Liver (tissue), 10 donors: ENCODE measurements at places on chromosomes 5 and 9. TPM values are rescaled to one million over a fixed set of nuclear protein-coding genes. Genes with fewer than 3 reads are reported as not detected.

The OTP gene
- total RNA-seq = not detected

The IFNA13 gene
- total RNA-seq = not detected

The OTULINL gene
- total RNA-seq = 4.1 TPM

The CERCAM gene
- 1.6 TPM for total RNA-seq

The ALDH1A1 gene
- 178 TPM for total RNA-seq

The SH3TC2 gene
- 6.2 TPM for total RNA-seq

DNA sequence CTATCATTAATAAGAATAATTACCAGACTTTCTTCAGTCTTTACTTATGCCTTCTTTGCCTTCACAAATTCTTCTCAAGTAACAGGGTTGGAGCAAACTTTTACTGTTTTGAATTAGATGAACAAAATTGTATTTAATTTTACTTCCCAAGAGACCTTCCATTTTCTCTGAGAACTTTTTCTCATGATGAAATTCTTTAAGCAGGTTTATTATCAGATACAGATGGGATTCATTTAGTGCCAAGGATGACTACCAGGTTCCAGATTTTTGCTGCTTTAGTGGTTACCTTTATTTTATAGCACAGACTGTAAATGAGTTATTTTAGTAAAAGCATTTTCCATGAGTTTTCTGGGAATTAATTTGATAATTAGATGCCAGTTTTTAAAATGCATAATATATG is 125.1 kb downstream of the GDNF start:
- DNase-seq = no peak
- H3K4me1 ChIP-seq = peaks cover 12% of the 10 kb centered on the region
- no peaks in the 10 kb centered on the region for H3K27me3 ChIP-seq
- no peaks in the 10 kb centered on the region for H3K36me3 ChIP-seq

DNA sequence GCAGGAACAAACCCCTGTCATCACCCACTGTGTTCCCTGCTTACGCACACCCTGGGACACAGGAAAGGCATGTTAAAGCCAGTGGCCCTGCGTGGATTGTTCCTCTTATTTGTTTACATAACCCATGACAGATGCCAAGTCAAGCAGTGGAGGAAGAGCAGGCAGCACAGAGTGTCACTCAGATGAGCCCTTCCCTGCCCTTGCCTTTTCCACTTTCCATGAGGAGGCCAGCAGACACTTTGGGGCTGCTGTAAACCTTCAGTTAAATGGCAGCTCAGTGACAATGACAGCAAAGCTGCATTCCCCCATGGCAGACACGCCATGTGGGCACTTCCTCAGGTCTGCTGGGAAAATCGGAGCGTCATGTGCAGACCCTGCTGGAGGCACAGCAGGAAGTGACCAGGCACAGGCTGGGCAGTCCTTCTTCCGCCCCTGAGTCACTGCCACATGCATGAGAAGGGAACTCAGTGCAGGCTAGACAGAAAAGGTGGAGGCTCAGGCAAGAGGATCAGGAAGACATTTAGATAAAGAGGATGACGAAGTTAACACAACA is 216.8 kb upstream of the PIK3R1 start:
- peak overlapping the region; percentile 13 for H3K4me3 ChIP-seq
- H3K27ac ChIP-seq = peak overlapping the region; percentile 83
- H3K36me3 ChIP-seq = no peaks in the 10 kb centered on the region
- no peak for DNase-seq
- H3K4me1 ChIP-seq = peaks cover 12% of the 10 kb centered on the region

- no peak for DNase-seq
- peaks cover 3% of the 10 kb centered on the region for H3K4me1 ChIP-seq
- no peak overlapping the region for H3K4me3 ChIP-seq
Observed at GRCh38 chr5:148653291-148653835, 964 bp downstream of the HTR4 start.

- H3K27me3 ChIP-seq = no peaks in the 10 kb centered on the region
- H3K4me3 ChIP-seq = no peak overlapping the region
- no peak overlapping the region for H3K27ac ChIP-seq
- H3K36me3 ChIP-seq = no peaks in the 10 kb centered on the region
- DNase-seq = no peak
Observed at GRCh38 chr5:179375831-179376365, 30.6 kb upstream of the ADAMTS2 start.

- no peaks in the 10 kb centered on the region for H3K36me3 ChIP-seq
- H3K27ac ChIP-seq = no peak overlapping the region
- no peaks in the 10 kb centered on the region for H3K27me3 ChIP-seq
- DNase-seq = no peak
Observed at GRCh38 chr9:22382331-22382730, 64.3 kb upstream of the DMRTA1 start.

DNA sequence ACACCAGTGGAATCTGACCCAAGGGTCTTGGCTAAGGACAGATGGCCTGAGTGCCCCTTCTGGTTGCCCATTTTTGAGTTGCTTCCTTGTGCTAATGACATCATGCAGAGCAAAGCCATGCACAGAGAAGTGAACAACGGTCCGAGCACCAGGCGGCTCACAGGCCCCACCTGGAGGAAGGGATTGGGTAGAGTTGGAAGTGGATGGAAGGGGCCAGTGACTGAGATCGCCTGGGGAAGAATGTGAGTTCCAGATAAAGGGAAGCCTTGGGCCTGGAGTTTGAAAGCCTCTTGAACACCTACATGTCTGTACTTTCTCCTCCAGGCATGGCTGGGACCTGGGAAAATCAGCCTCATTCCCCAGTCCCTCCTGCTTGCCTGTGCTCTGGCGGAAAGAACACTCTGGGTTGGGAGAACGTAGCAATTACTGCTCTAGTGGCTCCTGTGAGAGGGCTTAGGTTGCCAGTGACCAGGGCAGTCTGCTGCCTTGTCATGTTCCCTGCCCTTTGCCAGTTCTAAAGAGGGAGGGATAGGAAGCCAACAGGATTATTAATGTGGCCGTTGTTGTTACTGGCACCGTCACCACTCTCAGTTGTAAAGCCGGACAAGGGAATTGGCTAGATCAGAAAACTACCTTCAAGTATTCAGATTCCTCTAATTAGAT is 62.5 kb upstream of the PTPN3 start:
- no peaks in the 10 kb centered on the region for H3K27me3 ChIP-seq
- no peaks in the 10 kb centered on the region for H3K4me1 ChIP-seq
- no peak for DNase-seq
- H3K4me3 ChIP-seq = no peak overlapping the region
- no peaks in the 10 kb centered on the region for H3K36me3 ChIP-seq

- H3K4me1 ChIP-seq = no peaks in the 10 kb centered on the region
- DNase-seq = no peak
- H3K36me3 ChIP-seq = no peaks in the 10 kb centered on the region
- no peak overlapping the region for H3K27ac ChIP-seq
- H3K4me3 ChIP-seq = no peak overlapping the region
Observed at GRCh38 chr9:124800306-124801259, 23.6 kb downstream of the OLFML2A start.

- no peak overlapping the region for H3K4me3 ChIP-seq
- no peaks in the 10 kb centered on the region for H3K36me3 ChIP-seq
- no peak overlapping the region for H3K27ac ChIP-seq
Observed at GRCh38 chr9:118782790-118783463, 586.3 kb downstream of the BRINP1 start.

- no peaks in the 10 kb centered on the region for H3K27me3 ChIP-seq
- DNase-seq = no peak
- no peak overlapping the region for H3K27ac ChIP-seq
- no peaks in the 10 kb centered on the region for H3K4me1 ChIP-seq
- no peak overlapping the region for H3K4me3 ChIP-seq
Observed at GRCh38 chr5:124628721-124629596, 117.5 kb downstream of the ZNF608 start.

DNA sequence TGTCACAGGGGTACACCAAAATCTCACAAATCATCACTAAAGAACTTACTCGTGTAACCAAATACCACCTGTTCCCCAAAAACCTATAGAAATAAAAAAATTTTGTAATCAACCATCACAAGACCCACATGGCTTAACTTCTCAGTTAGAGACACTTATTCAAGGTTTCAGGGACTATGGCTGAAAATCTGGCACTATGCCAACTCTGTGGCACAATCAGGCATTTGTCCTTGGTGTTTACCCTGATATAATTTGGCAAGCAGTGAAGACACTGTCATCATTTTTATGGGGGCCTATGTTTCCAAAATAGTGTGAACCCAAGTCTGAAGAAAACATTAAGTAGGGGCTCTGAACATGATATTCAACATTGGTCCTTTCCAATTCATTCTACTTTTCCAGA is 59.0 kb downstream of the ZNF622 start:
- no peaks in the 10 kb centered on the region for H3K4me1 ChIP-seq
- no peak overlapping the region for H3K4me3 ChIP-seq
- no peak for DNase-seq
- H3K27me3 ChIP-seq = peaks cover 6% of the 10 kb centered on the region
- H3K36me3 ChIP-seq = no peaks in the 10 kb centered on the region

DNA sequence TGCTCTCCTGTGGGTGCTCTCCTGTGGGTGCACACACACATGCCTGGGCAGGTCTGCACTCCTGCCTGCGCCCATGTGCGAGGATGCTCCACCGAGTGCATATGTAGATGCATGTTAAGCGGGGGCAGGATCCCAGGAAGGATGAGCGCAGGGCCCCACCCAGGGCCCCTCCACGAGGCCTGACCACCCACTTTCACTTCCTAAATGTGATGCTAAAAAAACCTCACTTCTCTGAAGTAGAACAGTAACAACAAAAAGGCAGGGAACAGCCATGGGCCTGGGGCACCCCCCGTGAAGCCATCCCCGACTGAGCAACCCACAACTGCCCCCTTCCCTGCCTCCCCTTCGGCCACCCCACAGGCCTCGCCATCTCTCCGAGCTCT is 48.2 kb upstream of the SARDH start:
- H3K27me3 ChIP-seq = no peaks in the 10 kb centered on the region
- H3K4me1 ChIP-seq = peaks cover 22% of the 10 kb centered on the region
- DNase-seq = no peak
- peaks cover 35% of the 10 kb centered on the region for H3K36me3 ChIP-seq
- no peak overlapping the region for H3K27ac ChIP-seq
- H3K4me3 ChIP-seq = no peak overlapping the region

- no peaks in the 10 kb centered on the region for H3K36me3 ChIP-seq
- no peak for DNase-seq
- H3K27me3 ChIP-seq = no peaks in the 10 kb centered on the region
- H3K4me1 ChIP-seq = no peaks in the 10 kb centered on the region
Observed at GRCh38 chr5:387491-388265, 55.3 kb upstream of the EXOC3 start.

GRCh38 chr5:176985516-176985915 is 21.1 kb downstream of the UIMC1 start:
- no peak overlapping the region for H3K4me3 ChIP-seq
- H3K4me1 ChIP-seq = no peaks in the 10 kb centered on the region
- peaks cover 6% of the 10 kb centered on the region for H3K36me3 ChIP-seq
- H3K27ac ChIP-seq = no peak overlapping the region
- no peak for DNase-seq
- H3K27me3 ChIP-seq = no peaks in the 10 kb centered on the region

- no peaks in the 10 kb centered on the region for H3K4me1 ChIP-seq
- H3K27me3 ChIP-seq = no peaks in the 10 kb centered on the region
- no peak overlapping the region for H3K4me3 ChIP-seq
- no peaks in the 10 kb centered on the region for H3K36me3 ChIP-seq
Observed at GRCh38 chr5:31731016-31731415, 92.1 kb downstream of the PDZD2 start.
